NB4 (cell line): ENCODE measurements at places on chromosomes 12 and 14.

DNA sequence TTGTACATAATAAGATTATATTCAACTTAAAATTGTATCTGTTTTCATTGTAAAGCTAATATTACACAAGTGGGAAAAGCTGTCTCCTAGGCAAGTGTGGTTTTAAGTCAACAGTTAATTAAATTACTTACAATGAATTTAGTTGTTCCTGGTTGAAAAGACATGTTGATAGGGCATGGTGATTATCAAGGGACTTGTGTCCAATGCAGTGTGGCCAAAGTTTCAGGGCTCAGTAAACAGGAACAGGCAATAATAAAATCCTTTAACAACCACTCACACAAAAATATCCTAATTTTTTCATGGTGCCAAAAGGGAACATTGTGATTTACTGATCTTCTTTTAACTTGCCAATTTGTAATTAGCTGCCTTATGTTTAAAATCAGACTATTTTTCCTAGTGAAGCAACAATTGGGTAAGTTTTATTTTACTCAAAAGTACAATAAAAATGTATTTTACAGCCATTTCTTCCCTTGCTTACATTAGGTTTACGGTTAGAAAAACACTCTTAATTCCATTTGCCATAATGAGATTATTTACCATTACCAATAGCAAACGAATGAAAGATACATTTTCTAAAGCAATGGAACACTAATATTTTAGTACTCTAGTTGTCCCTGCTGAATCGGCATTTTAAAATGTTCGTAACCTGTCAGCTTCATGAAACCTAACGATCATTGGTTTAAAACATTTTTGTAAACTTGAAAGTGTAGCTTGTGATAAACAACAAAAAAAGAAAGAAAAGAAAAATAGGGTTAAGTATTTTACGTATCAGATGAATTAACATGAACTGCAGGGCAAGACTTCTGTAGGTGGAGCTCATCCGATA lies 1.8 kb upstream of the WNK1 start:
- peak; percentile 49 for DNase-seq

DNA sequence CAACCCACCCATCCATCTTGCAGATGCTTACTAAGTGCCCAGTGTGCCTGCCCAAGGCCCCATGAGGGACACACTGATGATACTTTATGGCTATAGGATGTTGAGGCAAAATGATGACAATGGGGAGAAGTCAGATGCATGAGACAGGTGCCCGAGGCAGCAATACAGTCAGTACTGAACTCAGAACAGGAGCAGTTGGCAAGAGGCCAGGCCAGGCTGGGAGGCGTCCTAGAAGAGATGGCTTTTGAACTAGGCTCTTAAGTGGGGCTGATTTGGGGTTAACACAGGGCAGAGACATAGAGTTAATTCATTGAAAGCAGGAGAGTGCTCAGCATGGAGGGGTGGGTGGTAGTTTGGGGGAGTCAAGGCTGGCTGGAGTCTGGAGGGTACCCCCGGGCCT lies 15.6 kb downstream of the PLBD2 start:
- no peak for DNase-seq

DNA sequence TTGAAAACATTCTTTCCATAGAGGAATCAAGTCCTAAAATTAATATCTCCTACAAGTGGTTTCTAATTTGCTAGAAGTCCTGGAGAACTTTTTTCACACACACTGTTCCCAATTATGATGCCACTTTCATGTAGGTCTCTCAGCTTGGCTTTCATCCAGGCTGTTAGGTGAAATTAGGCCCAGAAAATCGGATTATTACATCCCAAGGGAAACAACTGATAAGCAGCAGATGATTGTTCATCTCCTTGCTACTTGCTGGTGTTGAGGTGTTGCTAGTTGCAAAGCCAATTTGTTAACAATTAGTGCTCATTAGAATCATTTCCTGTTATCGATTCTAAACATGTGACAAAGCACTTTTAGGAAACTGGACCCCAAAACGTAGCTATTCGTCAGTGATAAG lies 248.0 kb downstream of the PDZRN4 start:
- no peak for DNase-seq

GRCh38 chr12:102543494-102544485 lies 63.4 kb upstream of the IGF1 start:
- DNase-seq, result peak; percentile 15

DNA sequence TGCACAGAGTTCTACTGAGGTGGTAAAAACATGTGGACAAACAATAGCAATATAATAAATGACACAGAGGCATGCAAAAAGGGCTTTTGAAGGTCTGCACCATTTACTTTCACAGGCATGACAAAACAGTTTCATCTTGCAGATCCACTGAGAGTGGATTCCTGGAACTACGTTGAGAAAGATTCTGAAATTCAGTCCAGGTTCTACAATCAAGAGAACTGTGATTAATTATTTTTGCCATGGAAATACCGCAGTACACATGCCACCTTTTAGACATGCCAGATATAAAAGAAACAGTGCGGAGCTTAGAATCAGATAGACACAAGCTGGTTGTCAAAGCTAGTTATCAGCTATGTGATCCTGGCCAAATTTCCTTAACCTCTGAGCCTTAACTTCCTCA lies 4.8 kb downstream of the CSRP2 start:
- no peak for DNase-seq

- peak; percentile 24 for DNase-seq
These were observed 710 bp downstream of the MTA1 start for GRCh38 chr14:105420101-105420973.

- DNase-seq, result no peak
These were observed 41.6 kb downstream of the CNTN1 start for GRCh38 chr12:40733871-40734270.

DNA sequence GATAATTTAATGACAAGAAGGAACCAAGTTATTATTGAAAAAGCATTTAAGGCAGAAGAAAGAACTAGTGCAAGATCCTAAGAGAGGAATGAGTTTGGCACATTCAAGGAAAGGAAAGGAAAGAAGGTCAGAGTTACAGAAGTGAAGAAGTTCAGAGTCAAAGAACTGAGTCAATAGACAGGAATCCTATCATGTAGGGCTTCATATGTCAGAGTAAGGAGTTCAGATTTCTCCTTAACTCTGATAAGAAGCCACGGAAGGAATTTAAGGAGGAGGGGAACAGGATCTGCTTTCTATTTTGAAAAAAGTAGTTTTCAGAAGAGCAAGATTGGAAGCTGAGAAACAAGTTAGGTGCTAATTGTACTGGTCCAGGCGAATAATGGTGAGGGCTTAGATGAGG lies 223.1 kb upstream of the FOXN3 start:
- DNase-seq, result no peak

- DNase-seq, result no peak
These were observed 126.2 kb downstream of the FOXN3 start for GRCh38 chr14:89290813-89291212.

GRCh38 chr12:46579474-46579873 lies 206.9 kb upstream of the SLC38A2 start:
- no peak for DNase-seq

GRCh38 chr14:77064521-77065178 lies 33.4 kb upstream of the CIPC start:
- DNase-seq, result no peak

GRCh38 chr14:104176611-104177010 lies 38.2 kb downstream of the KIF26A start:
- no peak for DNase-seq

DNA sequence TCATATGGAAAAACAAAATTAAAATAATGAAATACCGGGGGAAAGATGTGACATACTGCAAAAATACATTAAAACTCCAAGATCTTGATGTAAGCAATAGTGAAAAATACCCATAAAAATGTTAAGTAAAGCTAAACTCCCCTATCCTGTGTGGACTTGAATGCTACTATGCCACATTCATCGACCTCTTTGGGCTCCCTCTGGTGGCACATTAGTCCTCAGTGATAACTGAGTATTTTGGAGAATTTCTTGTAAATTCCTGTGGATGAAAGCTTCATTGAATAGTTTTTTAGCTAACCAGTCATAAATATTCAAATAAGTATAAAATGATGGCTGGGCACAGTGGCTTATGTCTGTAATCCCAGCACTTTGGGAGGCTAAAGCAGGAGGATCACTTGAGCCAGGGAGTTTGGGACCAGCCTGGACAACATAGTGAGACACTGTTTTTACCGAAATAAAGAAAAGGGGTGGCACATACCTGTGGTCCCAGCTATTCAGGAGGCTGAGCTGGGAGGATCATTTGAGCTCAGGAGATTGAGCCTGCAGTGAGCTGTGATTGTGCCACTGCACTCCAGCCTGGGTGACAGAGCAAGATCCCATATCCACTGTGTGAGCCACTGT lies 42.4 kb upstream of the SGPP1 start:
- DNase-seq, result peak; percentile 40

DNA sequence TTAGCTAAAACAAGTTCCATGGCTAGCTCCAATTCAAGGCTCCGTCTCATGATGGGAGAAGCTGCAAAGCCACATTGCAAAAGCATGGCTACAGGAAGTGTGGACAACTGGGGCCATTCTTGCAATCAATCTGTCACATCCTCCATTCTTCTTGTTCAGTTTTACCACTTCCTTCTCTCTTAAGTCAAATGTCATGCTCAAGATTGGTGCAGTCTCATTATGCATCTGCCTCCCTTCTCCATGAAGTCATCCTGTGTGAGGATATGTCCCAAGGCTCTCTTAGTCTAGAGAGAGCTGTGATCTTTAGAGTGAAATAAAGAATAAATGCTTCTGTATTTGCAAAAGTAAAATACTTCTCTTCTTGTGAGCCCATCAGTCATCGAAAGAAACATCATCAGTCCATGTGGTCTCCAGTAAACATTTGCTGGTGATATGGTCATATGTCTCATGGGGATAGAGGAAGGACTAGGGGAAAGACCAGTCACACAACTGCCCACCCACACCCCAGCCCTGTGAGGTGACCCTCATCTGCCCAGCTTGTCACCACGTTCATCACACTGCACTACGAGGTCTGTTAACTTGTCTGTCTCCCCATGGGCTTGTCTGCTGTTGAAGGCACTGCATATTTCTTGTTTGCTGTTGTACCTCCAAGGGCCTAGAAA lies 303.0 kb downstream of the NUAK1 start:
- DNase-seq, result peak; percentile 57

DNA sequence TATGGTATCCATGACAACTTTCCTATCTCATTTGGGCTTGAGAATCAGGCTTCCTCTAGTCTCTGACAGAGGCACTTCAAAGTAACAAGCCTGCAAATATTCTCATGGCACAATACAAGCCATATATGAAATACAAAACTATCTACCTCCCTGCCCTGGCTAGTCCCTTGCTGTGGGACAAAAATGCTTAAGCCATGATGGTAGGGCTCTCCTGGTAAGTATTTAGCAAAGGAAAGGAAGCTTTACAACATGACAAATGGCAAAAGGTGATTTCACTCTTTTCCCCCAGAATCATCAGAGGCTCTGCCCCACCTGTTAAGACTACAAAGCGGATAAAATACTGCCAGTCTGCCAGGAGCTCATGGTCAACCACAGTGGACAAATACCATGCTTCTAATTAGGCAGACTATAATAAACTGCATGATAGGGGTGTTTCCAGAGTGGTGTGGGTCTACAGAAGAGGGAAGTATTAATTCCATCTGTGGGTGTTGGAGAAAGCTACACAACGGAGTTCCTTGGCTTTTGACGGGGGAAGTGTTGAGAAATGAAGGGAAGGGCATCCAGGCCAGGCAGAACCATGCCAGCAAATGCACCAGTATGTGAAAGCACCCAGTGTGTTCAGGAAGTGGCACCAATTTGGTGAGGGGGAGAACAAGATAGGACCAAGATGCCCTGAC lies 92.9 kb downstream of the SPTSSA start:
- DNase-seq, result peak; percentile 28

DNA sequence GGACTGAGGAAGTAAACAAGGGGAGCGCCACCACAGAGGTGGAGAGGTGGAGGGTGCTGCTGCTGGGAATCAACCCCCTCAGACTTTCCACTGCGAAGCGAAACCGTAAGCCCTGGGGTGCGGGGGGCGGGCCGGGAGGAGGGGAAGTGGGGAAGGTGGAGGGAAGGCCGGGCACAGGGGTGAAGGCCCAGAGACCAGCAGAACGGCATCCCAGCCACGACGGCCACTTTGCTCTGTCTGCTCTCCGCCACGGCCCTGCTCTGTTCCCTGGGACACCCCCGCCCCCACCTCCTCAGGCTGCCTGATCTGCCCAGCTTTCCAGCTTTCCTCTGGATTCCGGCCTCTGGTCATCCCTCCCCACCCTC lies at the start of gene LAG3:
TSS of gene LAG3 (plus strand) at position 190 of the 365 bp plus-strand sequence. CDS start 333 bp downstream, outside the sequence.
- no peak for DNase-seq

DNA sequence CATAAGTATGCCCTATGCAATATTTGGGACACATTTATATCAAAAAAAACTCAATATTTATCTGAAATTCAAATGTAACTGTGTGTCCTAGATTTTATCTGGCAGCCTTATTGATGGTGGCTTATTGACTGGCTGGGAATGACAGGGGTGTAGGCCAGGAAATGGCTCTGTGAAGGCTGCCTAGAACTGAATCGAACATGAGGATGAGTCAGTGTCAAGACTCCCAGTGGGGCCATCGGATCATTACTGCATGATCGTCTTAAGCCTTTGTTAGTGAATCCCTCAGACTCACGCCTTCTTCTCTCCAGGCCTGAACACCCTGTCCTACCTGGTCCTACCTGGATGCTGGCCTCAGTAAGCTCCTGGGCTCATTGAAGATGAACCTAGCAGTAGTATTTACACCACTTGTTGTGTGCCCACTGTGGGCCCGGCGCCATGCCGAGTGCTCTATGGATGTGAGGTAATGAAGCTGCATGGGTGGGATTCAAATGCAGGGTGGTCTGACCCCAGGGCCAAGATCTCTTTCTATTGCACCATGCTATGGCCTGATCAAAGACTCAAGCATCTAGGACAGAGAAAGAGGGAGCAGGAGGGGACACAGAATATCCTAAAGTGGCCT lies 21.0 kb upstream of the FAIM2 start:
- no peak for DNase-seq

- DNase-seq, result peak; percentile 73
These were observed 3.0 kb upstream of the IFI27L2 start for GRCh38 chr14:94132285-94132887.

DNA sequence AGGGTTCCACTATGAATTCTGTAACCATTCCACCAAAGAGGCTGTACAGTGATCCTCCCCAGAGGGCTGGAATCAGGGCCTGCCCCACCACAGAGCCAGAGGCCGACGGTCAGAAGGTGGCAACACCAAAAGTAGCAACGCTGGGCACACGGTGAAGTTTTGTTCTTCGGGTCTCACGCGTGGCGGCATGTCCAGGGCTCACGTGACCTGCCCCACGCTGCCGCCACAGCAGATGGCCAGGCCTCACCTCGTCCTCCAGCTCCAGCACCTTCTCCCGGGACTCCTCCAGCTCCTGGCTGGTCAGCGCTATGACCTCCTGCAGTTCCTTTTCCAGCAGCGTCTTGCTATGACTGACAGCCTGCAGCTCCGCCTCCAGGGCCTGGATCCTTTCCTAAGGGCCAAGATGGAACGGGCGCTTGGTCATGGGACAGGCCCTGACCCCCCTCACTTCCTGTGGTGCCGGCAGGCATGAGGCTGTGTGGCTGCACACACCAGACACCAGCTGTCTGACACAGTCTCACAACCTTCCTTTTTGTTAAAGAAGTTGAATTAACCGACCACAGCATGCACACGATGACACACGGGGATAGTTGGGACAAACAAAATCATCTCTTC lies 22.4 kb upstream of the ANKLE2 start:
- DNase-seq, result no peak

GRCh38 chr12:77891518-77892147 lies 60.9 kb downstream of the NAV3 start:
- no peak for DNase-seq
